Progenitor cell of endocrine pancreas (in vitro differentiated cells): ENCODE measurements at places on chromosomes 1 and 21.

DNA sequence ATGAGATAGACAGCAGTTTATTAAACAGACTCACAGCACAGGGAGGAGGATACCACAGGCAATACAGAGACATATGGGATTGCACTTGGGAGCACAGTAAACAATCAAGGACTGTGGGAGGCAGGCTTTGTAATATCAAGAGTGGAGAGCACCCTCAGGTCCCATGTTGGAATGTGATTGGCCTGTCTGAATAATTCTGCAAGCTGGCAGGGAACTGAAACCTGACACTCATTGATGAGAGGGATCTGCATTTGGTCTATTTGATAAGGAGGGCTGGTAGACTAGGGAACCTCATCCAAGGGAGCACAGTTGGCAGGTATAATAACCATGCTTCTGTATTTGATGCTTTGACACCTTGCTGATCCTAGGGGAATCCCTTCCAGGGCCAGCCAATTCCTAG, 69.9 kb upstream of the PRMT6 start:
- no peak for DNase-seq

DNA sequence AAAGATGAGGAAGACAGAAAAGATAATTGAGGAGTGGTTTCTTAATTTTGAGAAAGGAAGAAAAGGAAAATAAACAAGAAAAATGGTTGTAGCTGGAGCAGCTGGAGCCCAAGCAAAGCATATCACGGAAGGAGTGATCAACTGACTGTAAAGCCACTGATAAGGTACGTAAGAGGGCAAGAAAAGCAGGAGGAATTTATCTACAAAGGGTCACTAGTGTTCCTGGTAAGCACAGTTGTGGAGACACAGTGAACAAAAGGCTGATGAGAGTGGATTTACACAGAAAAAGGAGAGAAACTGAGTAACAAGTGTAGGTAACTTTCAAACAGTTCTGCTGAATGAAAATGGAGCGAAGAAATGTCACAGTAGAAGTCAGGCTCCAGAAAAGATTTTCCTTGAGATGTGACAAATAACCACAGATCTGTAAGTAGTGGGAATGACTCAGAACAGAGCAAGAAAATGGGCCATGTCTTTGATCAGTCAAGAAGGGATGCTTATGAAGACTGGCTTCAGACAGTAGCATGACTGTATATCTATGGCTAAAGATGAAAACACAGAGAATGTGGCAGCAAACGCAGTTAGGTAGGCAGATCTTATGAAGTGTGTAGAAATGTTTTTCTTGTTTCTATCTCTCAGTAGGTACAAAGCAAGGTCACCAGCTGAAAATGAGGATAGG, 45.6 kb upstream of the RBM34 start:
- no peak for DNase-seq

DNA sequence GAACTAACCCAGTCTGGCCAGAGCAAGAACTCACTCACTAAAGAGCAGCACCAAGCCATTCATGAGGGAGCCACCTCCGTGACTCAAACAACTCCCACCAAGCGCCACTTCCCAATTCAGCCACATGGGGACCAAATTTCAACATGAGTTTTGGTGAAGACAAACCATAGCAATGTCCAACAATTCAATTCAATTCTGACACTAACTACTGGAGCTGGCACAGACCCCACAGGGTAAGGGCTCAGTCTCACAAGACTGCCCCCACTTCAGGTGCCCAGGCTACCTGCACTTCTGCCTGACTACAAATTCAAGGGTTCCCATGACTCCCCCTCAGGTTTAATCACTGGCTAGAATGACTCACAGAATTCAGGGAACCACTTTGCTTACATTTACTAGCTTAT, 48.8 kb upstream of the RAP1A start:
- no peak for DNase-seq

DNA sequence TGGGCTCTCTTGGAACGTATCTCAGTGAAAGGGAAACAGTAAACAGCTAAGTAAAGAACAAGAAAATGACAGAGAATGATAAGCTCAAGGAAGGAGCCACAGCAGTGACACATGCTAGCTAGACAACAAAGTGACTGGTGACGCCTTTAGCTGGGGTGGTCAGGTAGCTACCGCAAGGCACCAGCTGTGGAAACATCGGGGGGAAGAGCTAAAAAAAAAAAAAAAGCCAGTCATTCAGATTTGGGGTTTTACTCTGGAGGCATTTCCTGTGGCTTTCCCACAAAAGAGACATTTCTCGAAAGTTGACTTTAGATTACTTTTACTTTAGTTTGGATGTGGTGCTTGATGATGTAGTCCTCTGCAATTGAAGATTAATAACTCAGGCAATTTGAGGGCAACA, 2.1 kb downstream of the FHAD1 start:
- no peak for DNase-seq

GRCh38 chr1:102099916-102100315, 103.2 kb upstream of the OLFM3 start:
- DNase-seq = no peak

DNA sequence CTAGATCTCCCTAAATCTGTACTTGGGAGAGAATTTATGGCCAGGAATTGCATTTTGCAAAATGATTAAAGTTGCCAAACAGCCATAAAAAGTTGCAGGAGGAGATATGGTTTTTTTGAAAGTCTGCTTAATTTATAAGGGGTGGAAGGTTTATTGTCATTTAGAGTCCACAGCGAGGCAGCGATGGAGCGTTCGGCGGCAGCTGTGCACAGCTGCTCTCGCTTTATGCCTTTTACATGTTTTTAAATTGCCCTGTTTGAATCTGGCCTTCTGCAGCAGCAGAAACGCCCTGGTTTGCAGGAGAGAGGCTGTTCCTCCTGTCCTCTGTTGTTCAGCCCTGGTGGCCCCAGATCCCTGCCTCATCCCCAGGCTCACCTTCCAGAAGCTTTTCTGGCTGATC, 144.9 kb upstream of the POU3F1 start:
- DNase-seq = no peak

GRCh38 chr1:32966900-32967299, 2.3 kb upstream of the RNF19B start:
- DNase-seq = no peak

DNA sequence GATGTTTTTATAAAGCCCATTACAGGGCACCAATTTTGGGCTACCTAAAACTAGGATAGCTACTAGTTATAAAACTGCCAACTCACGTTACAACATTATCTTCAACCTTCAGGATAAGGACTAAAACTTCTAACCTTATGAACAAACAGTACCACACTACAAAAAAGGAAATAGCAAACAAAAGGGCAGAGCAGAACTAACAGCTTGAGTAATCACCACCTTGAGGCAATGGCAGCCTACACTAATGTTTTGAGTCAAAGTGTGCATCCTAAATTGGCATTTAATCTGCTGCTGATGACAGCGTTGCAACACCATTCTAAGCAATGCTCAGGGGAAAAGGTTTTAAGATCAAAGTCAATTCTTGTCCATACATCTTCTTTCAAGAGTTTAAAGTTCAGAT, 27.2 kb downstream of the PTP4A2 start:
- no peak for DNase-seq

GRCh38 chr1:20601129-20601825, 12.4 kb downstream of the CDA start:
- DNase-seq = no peak

- DNase-seq = no peak
These were observed 235.3 kb upstream of the PLXNA2 start for GRCh38 chr1:208479435-208479834.

GRCh38 chr1:22075718-22076117, 23.2 kb downstream of the CDC42 start:
- no peak for DNase-seq

DNA sequence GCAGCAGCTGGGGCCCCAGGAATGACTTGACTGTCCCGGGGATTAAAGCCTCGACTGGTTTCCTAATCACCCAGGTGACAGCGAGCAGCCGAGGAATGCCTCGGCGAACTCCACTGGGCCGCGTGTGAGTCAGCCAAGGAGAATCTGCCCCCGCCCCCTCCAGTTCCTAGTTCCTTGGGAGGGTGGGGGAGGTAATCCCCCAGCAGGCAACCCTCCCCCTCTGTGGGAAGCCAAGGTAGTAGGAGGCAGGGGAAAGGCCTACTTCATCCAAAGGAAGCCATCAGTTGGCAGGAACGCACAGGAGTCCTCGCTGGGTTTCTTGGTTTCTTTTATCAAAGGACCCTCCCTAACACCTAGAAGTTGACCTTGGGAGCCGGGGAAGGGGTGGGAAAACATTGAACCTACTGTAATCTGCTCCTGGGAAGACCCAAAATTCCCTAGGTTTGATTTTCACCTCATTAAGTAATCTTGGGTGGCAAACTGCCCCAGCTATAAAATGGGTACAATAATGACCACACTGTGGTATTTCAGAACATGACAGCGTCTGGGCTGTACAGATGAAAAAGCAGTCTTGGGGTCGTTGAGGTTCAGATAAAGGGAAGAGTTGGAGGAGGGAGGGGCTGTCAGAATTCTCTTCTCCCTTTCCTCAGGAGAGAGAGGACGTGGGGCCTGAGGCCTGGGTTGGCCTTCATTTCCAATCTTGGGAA, 1.4 kb downstream of the TENT5B start:
- peak; percentile 39 for DNase-seq

DNA sequence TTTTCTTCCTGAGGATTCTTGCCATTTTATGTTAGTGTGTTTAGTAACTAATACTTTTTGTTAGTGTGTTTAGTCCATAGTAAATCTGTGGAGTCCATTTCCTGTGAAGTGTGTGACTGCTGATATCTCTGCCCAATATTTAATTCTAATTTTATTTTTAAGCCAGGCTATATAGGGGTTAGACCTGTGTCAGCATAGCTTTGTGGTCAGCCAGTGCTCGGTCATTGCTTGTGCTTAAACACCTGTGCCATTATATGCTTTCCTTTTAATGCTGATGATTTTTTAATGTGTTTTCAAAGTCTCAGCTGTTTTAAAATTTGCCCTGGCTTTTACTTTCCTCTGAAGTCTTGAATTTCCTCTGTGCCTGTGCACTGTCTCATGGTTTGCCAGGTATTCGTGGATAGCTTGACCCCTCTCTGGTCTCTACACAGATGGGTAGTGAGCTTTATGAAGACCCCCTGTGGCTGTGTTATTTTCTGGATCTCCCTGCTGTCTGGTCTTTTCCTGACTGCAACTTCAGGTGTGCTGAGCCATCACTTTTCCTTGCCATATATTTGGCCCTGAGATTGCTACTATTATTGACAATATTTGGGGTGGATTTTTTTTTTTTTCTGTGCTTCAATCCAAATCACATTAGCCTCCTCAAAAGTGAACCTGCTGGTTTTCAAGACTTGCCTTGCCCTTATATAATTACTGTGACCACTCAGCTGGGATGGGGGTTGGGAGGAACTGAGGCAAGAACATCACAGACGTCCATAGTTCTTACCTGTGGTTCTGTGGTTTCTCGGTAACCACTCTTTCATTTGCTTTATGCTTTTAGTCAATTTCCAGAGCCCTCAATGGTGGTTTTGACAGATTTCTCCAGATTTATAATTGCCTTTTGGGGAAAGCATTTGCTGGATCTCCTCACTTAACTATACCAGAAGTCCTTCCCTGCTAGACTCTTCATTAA, 59.6 kb downstream of the RPS6KC1 start:
- DNase-seq = no peak

DNA sequence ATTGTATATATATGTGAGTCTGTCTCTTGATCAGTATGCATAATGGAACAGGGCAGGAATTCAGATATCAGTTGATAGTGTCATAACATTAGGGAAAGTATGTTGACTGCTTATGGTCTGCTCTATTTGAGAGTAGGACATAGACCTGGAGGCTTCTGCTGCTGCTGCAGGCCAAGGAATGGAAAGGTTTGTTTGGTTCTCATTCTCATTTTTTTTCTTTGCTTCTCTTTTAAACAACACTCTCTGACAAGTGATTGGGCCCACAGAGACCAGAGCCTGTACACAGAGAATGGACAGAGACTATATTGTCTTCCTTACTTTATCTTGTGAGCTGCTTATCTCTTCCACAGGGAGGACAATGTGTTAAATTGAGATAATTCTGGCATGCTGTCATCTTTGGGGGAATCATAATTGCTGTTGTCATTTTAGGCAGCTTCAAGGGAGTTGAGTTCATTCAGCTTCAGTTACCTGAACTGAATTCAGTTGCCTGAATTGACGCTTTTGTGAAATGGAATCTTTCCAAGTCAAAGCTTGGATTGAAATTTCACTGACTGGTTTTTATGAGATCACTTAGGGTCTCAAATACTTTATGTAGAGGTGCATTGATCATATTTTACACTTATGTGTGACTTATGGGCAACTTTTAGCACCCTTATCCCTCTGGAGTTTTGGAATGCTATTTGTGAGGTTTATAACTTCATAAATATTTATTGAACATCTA, 16.9 kb downstream of the CAP1 start:
- no peak for DNase-seq

DNA sequence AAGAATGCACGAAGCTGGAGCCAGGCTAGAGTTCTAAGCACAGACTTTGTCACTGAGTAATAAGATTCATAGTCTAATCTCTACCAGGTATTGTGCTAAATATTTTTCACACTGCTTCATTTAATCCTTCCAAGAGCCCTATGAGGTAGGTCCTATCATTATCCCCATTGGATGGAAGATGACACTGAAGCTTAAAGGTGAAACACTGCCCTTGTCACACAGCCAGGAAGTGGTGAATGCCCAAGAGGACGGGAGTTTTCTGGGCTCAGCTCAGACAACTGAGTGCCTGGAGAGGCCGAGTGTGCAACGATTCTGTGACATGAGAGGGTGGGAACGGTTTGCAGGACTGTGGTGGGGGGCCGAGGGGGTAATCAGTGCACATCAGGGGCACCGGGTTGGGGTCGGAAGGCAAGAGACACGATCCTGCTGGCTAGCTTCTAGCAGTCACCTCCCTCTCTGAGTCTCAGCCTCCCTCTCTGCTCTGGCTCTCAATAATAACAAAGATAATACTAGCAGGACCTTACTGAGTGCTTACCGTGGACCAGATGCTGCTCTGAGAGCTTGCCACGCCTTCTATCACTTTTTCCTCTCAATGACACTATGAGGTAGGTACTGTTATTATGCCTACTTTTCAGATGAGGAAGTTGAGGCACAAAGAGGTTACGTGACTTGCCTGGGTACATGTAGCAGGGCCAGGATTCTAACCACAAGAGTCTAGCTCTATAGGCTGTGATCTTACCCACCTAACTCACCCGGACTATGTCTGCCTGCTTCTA, 12.4 kb downstream of the KCNQ4 start:
- no peak for DNase-seq

- no peak for DNase-seq
These were observed at the start of gene SFN for GRCh38 chr1:26862781-26863684. SFN (plus strand) TSS chr1:26863149; CDS start chr1:26863213, 64 bp downstream.

DNA sequence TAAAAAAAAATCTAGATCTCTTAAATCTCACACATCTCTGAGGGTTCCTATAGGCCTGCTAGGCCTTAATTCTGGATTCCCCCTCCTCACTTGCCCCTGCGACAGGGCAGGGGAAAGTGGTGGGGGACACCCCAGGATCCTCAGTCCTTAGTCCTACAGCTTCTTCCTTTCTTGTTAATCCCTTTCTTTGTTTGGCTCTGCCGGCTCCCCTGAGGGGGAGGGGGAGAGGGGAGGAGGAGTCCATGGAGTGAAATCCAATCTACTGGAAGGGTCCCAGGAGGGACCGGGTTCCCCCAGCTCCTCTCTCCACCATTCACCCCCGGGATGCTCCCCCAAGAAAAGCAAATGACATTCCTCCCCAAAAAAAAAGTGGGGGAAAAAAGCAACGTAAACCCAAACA, 8.5 kb downstream of the MEX3A start:
- no peak for DNase-seq

- no peak for DNase-seq
These were observed 20.1 kb downstream of the NADK start for GRCh38 chr1:1758059-1758621.

GRCh38 chr1:113983391-113983790, 4.1 kb downstream of the OLFML3 start:
- no peak for DNase-seq

GRCh38 chr1:22055463-22055862, 3.0 kb downstream of the CDC42 start:
- DNase-seq = no peak

- no peak for DNase-seq
These were observed 485.9 kb downstream of the USP25 start for GRCh38 chr21:16215663-16216183.
